ENCODE measurements at places on chromosomes 1 and 21. TPM values are rescaled to one million over a fixed set of nuclear protein-coding genes. Genes with fewer than 3 reads are reported as not detected.
A peak's percentile ranks its signal among the peaks of the same experiment; 100 is the strongest.

The RHCE gene
- 0.26 TPM for total RNA-seq

The GIPC2 gene
- 0.24 TPM for total RNA-seq

The PROX1 gene
- not detected for total RNA-seq

The HORMAD1 gene
- total RNA-seq: not detected

The KCNJ15 gene
- not detected for total RNA-seq

The CELA3A gene
- total RNA-seq: not detected

The OR2T27 gene
- total RNA-seq: not detected

The KRTAP13-2 gene
- total RNA-seq: not detected

The FCAMR gene
- total RNA-seq: not detected

The ASCL5 gene
- 0.22 TPM for total RNA-seq

The BMP8B gene
- total RNA-seq: 0.91 TPM

- no peaks in the 10 kb centered on the region for H3K36me3 ChIP-seq
- no peak overlapping the region for H3K4me3 ChIP-seq
- H3K4me1 ChIP-seq: peaks cover 7% of the 10 kb centered on the region
- H3K27me3 ChIP-seq: no peaks in the 10 kb centered on the region
- DNase-seq: no peak
- H3K27ac ChIP-seq: no peak overlapping the region
These were observed 308.3 kb upstream of the USP25 start for GRCh38 chr21:15421441-15421881.

DNA sequence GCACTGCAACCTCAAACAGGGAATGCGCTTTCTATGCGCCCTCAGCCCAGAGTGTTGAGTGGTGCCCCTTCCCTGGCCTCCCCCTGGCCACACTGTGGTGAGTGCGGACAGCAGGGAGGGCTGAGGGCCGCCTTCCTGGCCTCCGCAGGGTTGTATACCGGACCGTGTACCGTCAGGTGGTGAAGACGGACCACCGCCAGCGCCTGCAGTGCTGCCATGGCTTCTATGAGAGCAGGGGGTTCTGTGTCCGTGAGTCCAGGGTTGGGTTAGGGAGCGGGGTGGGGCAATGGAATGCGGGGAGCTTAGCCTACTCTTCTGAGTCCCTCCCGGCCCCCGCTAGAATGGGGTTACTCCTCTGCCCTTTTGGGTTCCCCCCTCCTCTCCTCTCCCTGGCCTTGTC lies 11.7 kb downstream of the PEAR1 start:
- H3K27me3 ChIP-seq: no peaks in the 10 kb centered on the region
- H3K27ac ChIP-seq: no peak overlapping the region
- DNase-seq: no peak
- H3K36me3 ChIP-seq: no peaks in the 10 kb centered on the region

DNA sequence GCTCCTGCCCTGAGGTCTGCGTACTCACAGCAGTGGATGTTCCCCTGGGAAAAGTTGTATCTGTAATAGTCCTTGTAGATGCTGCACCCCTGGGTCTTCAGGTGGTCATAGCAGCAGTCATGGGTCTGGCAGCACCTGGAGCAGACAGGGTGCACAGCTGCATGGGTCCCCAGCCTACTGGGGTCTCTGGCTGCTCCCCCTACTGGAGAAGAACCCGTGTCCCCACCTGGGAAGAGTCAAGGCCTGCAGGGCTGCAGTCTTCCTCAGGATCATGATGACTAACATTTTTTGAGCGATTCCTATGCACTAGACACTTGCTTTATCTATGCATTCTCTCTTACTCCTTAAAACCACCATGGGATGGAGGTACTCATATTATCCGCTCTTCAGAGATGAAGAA lies 3.9 kb downstream of the PLA2G2D start:
- H3K4me1 ChIP-seq: no peaks in the 10 kb centered on the region
- no peak overlapping the region for H3K4me3 ChIP-seq
- no peak overlapping the region for H3K27ac ChIP-seq
- no peak for DNase-seq
- no peaks in the 10 kb centered on the region for H3K36me3 ChIP-seq
- peaks cover 4% of the 10 kb centered on the region for H3K27me3 ChIP-seq

DNA sequence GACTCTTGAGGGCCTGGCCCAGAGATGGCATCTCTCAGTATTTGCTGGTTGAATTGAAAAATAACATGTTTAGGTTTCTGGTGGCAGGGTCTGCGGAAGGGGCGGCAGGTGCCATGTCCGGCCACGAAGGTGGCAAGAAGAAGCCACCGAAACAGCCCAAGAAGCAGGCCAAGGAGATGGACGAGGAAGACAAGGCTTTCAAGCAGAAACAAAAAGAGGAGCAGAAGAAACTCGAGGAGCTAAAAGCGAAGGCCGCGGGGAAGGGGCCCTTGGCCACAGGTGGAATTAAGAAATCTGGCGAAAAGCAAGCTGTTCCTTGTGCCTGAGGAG lies 14.3 kb upstream of the FGR start:
- H3K27me3 ChIP-seq: no peaks in the 10 kb centered on the region
- no peaks in the 10 kb centered on the region for H3K36me3 ChIP-seq
- no peak overlapping the region for H3K4me3 ChIP-seq
- H3K27ac ChIP-seq: no peak overlapping the region
- H3K4me1 ChIP-seq: peaks cover 12% of the 10 kb centered on the region

- no peaks in the 10 kb centered on the region for H3K27me3 ChIP-seq
- H3K4me3 ChIP-seq: no peak overlapping the region
- no peaks in the 10 kb centered on the region for H3K4me1 ChIP-seq
- H3K27ac ChIP-seq: no peak overlapping the region
- DNase-seq: no peak
These were observed 108.9 kb downstream of the CAPN8 start for GRCh38 chr1:223556414-223557129.

GRCh38 chr1:110606657-110607535 lies 738 bp upstream of the KCNA2 start:
- peaks cover 40% of the 10 kb centered on the region for H3K27me3 ChIP-seq
- H3K4me1 ChIP-seq: peaks cover 13% of the 10 kb centered on the region
- no peaks in the 10 kb centered on the region for H3K36me3 ChIP-seq
- peak overlapping the region; percentile 55 for H3K4me3 ChIP-seq

DNA sequence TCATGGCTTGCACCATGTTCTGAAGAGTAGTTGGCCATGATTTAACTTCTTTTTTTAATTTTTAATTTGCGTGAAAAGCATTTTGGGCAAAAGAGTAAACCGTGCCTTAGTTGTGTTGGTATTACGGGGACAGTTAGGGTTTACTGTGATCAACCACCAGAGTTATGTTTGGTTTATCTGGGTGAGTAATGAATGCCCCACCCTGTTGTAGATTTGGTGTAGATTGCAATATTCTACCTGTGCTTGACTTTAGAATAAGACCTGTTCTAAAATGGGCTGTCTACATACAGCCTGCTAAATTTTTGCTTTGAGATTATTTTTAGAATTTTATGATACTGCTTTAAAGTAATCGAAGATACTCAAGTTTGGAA lies 1.4 kb downstream of the USP25 start:
- peak overlapping the region; percentile 71 for H3K27ac ChIP-seq
- no peak for DNase-seq
- H3K4me1 ChIP-seq: peaks cover 44% of the 10 kb centered on the region

DNA sequence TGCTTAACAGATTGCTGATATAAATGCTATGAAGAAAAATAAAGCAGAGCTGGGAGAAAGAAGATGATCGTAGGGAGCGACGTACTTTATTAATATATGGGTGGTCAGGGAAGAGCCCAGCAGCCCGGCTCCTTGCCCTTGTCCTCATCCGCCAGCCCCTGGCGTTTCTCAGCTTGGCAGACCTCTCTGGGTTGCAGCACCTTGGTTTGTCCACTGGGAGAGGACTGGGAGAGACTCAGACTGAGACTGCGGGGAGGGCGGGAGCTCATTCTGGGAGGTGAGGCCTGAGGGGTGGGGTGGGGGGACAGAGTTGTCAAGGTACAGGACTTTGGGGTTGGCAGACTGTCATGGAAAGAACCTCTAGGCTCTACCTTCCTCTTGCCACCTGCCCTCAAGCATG lies 3.3 kb upstream of the S100A3 start:
- H3K36me3 ChIP-seq: no peaks in the 10 kb centered on the region
- no peaks in the 10 kb centered on the region for H3K27me3 ChIP-seq
- H3K4me1 ChIP-seq: peaks cover 3% of the 10 kb centered on the region
- H3K27ac ChIP-seq: no peak overlapping the region

DNA sequence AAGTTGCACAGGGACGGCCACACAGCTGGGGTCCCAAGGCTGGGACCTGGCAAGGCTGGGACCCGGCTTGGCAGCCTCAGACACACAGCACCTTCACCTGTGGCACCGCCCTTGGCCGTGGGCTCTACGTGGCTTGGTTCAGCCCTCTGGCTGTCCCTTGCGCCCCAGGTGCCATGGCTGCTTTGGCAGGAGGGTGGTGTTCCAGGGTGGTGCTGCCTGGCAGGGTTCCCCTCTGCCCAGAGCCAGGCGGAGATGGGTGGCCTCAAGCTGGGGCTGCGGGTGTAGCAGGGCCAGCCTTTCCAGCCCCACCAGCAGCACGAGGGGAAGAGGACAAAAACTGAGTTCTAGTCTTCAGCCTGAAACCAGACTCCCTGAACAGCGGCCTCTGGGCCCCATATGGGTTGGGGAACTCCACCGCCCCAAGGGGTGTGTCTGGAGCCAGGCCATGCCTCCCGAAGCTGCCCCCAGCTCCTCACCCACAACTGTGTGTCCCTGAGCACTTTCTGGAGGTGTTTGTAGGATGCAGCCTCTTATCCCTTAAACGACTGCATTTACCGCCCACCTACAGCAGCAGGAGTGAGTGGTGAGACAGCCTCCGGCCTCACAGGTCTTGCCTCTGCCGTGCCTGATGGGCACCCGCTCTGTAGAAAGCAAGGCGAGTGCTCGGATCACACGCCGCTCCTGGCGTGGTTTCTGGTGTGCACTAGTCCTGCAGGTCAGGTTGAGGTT lies 92.3 kb downstream of the PDE9A start:
- no peak overlapping the region for H3K27ac ChIP-seq
- H3K4me3 ChIP-seq: no peak overlapping the region
- no peaks in the 10 kb centered on the region for H3K27me3 ChIP-seq
- H3K4me1 ChIP-seq: peaks cover 27% of the 10 kb centered on the region
- no peaks in the 10 kb centered on the region for H3K36me3 ChIP-seq

GRCh38 chr1:88237058-88237457 lies 447.0 kb upstream of the PKN2 start:
- H3K27ac ChIP-seq: no peak overlapping the region
- DNase-seq: no peak
- no peaks in the 10 kb centered on the region for H3K4me1 ChIP-seq
- no peaks in the 10 kb centered on the region for H3K27me3 ChIP-seq
- no peaks in the 10 kb centered on the region for H3K36me3 ChIP-seq

- no peaks in the 10 kb centered on the region for H3K27me3 ChIP-seq
- DNase-seq: no peak
- no peak overlapping the region for H3K27ac ChIP-seq
- H3K36me3 ChIP-seq: no peaks in the 10 kb centered on the region
- H3K4me3 ChIP-seq: no peak overlapping the region
- peaks cover 7% of the 10 kb centered on the region for H3K4me1 ChIP-seq
These were observed 135.5 kb downstream of the HIVEP3 start for GRCh38 chr1:41783189-41783639.

DNA sequence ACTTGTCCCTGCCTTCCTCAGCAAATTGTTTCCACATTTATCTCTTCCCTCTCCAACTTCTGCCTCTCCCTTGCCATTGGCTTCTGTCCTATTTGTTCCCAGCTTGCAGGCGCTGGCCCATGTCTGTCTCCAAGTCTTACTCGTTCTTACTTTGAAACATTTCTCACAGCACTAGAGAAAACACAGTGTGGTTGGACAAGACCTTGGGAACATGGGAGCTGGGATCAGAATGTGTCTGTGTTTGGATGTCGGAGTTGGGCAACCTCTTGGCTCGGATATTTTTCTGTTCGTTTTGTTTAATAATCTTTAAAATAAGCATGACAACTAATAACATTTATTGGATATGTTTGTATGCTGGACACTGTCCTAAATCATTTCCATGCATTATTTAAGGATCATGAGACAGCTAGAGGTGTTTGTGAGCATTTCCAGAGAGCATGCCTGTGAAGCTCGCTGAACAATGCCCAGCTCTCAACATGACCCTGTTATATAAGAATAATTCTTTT lies 5.9 kb upstream of the BRWD1 start:
- no peaks in the 10 kb centered on the region for H3K27me3 ChIP-seq
- H3K4me1 ChIP-seq: peaks cover 5% of the 10 kb centered on the region
- H3K36me3 ChIP-seq: no peaks in the 10 kb centered on the region
- no peak overlapping the region for H3K27ac ChIP-seq
- no peak overlapping the region for H3K4me3 ChIP-seq
- no peak for DNase-seq

DNA sequence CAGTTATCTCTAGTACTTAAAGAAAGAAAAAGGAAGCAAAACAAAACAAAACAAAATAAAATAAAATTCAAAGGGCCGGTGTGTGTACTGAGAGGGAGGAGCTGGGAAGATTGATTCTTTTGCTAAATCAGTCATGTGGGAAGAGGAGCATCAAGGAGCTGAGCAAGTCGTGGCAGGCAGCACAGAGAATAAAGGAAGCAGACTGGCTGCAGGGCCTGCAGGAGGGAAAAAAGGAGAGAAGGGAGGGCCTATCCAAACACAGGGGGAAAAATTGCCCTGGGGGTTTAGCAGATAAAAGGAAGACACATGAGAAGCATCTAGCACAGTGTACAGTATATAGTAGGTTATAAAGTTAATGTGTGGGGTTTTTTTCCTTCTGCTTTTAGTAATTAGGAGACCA lies 27.6 kb downstream of the AGO4 start:
- no peak overlapping the region for H3K27ac ChIP-seq
- H3K27me3 ChIP-seq: no peaks in the 10 kb centered on the region
- H3K36me3 ChIP-seq: peaks cover 4% of the 10 kb centered on the region
- H3K4me1 ChIP-seq: no peaks in the 10 kb centered on the region
- no peak for DNase-seq

DNA sequence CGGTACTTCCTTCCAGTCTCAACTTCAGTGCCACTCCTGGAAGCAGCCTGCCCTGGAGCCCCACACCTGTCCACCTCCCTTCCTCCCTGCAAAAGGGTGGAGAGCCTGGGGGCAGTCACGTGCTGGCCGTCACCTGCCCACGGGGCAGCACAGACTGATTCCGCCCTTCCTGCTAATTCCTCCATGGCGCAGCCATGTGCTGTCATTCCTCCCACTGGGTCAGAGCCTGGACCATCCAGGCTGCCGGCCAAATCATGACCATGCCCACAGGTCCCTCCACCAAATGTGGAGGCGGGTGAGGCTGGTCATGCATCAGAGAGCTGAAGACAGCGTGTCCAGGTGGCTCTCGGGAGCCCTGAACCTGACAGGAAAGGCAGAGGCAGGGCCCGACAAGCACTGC lies 24.4 kb upstream of the GPR153 start:
- no peaks in the 10 kb centered on the region for H3K27me3 ChIP-seq
- H3K27ac ChIP-seq: no peak overlapping the region
- no peaks in the 10 kb centered on the region for H3K36me3 ChIP-seq
- H3K4me3 ChIP-seq: no peak overlapping the region
- no peaks in the 10 kb centered on the region for H3K4me1 ChIP-seq
- no peak for DNase-seq
